ENCODE measurements at places on chromosomes 1 and 21.

GRCh38 chr1:156498432-156499193 is 2.0 kb downstream of the MEF2D start:
- peak; percentile 33 for DNase-seq

- DNase-seq: no peak
Observed at GRCh38 chr1:119108988-119109387, 31.5 kb downstream of the WARS2 start.

GRCh38 chr1:165354739-165355138 is 1.8 kb downstream of the LMX1A start:
- no peak for DNase-seq

DNA sequence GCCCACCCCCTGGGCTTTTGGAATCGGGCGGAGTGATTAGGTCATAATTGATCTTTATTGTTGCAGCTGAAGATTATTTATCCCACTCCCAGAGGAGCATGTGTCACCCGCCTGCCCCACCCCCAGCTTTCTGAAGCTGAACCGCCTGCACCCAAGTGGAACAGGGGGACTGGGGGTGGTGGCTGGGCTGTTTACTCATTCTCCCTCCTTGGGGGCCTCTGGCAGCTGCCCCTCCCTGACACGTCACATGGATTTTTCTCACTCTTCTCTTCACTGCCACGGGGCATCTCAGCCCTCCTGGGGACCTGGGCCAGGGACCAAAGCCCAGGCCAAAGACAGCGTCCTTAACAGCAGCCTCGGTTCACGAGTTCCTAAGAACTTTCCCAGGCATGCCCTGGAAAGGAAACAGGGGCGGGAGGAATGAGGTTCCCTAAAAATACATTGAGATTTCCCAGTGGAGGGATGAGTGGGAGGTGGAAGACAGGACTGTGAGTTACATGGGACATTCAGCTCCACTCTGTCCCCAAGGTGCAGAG is 31.6 kb upstream of the SOX13 start:
- DNase-seq: no peak

DNA sequence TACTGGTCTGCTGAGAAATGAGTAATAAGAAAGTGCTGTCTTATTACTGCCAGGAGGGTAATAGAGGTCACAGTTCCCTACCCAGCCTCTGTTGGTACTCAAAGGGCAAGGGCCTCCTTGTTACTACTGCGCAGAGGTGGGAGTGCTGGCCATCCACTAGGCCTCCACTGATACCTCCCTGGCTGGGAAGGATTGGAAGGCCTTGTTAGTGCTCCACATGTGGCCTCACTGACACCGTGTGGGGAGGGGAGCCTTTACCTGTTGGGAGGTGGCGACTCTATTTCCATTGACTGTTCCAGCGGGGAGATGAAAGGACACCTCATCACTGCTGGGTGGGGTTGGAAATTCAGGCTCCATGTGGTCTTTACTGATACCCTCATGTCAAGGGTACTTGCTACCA is 57.8 kb upstream of the USP24 start:
- DNase-seq: no peak

GRCh38 chr1:154859151-154859785 is 10.8 kb downstream of the KCNN3 start:
- no peak for DNase-seq

- DNase-seq: peak; percentile 48
Observed at GRCh38 chr1:183416850-183417771, 1.1 kb downstream of the NMNAT2 start.

- DNase-seq: no peak
Observed at GRCh38 chr21:41923631-41924367, 30.0 kb downstream of the C2CD2 start.

Measured in midbrain (tissue), 1 donor.